ENCODE measurements at places on chromosomes 3 and 15. TPM values are rescaled to one million over a fixed set of nuclear protein-coding genes. Genes with fewer than 3 reads are reported as not detected.

The GCNT3 gene
- not detected for total RNA-seq

The VGLL3 gene
- 536 TPM for total RNA-seq

The CATSPER2 gene
- 0.43 TPM for total RNA-seq

The SH2D7 gene
- not detected for total RNA-seq

The SLC22A13 gene
- total RNA-seq: 2.6 TPM

The AKAP13 gene
- total RNA-seq: 173 TPM

The PIGZ gene
- 1.7 TPM for total RNA-seq

The C2CD4B gene
- not detected for total RNA-seq

The MAP6D1 gene
- total RNA-seq: 4.3 TPM

The COLQ gene
- total RNA-seq: 2.0 TPM

The RGMA gene
- total RNA-seq: 0.11 TPM

The FLNB gene
- 1,199 TPM for total RNA-seq

The CYP1A2 gene
- not detected for total RNA-seq

The DPH6 gene
- 10.2 TPM for total RNA-seq

The MGA gene
- total RNA-seq: 37.3 TPM

The BCHE gene
- total RNA-seq: 9.4 TPM

The TMEM40 gene
- total RNA-seq: 11.0 TPM

The LIPH gene
- total RNA-seq: 1.2 TPM

The CEP152 gene
- total RNA-seq: 3.3 TPM

The CLEC3B gene
- not detected for total RNA-seq

The GOLGA8J gene
- not detected for total RNA-seq

The PLA1A gene
- total RNA-seq: 0.87 TPM

The THRB gene
- total RNA-seq: 65.8 TPM

The ARGFX gene
- total RNA-seq: not detected

The GP5 gene
- not detected for total RNA-seq

The PLSCR5 gene
- total RNA-seq: 98.5 TPM

All from placental epithelial cell (primary cell).